Colonic mucosa (tissue), 4 donors: ENCODE measurements at places on chromosomes 2 and 18. TPM values are rescaled to one million over a fixed set of nuclear protein-coding genes. Genes with fewer than 3 reads are reported as not detected.

The ALS2 gene
- 11.7 TPM for total RNA-seq

The SMIM21 gene
- total RNA-seq, result not detected

The TXNDC2 gene
- not detected for total RNA-seq

The NLRC4 gene
- total RNA-seq, result 0.74 TPM

The PAX8 gene
- total RNA-seq, result 1.1 TPM

The NR4A2 gene
- total RNA-seq, result 2.6 TPM

The LHCGR gene
- total RNA-seq, result not detected

The IL36B gene
- not detected for total RNA-seq

The POMC gene
- total RNA-seq, result 1.8 TPM

DNA sequence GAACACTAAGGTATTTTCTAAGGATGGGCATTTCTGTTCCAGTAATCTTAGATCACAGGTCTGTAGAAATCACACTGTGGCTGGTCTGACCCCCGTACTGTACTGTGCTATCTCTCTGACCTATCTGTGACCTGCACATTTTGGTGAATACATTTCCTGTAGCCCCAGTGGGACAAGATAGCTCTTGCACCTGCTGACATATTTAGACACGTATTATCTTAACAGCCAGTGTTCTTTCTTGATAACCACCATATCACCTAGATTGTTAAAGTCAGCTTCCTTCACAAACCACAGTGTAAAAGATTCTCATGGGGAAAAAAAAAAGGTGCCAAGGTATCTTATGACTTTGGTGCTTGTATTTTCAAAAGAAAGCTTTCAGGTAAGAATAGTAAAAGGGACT is 39.8 kb upstream of the TMEM247 start:
- no peaks in the 10 kb centered on the region for H3K36me3 ChIP-seq
- H3K4me1 ChIP-seq, result no peaks in the 10 kb centered on the region
- no peak for DNase-seq
- no peak overlapping the region for H3K4me3 ChIP-seq
- H3K27ac ChIP-seq, result no peak overlapping the region
- H3K27me3 ChIP-seq, result no peaks in the 10 kb centered on the region

DNA sequence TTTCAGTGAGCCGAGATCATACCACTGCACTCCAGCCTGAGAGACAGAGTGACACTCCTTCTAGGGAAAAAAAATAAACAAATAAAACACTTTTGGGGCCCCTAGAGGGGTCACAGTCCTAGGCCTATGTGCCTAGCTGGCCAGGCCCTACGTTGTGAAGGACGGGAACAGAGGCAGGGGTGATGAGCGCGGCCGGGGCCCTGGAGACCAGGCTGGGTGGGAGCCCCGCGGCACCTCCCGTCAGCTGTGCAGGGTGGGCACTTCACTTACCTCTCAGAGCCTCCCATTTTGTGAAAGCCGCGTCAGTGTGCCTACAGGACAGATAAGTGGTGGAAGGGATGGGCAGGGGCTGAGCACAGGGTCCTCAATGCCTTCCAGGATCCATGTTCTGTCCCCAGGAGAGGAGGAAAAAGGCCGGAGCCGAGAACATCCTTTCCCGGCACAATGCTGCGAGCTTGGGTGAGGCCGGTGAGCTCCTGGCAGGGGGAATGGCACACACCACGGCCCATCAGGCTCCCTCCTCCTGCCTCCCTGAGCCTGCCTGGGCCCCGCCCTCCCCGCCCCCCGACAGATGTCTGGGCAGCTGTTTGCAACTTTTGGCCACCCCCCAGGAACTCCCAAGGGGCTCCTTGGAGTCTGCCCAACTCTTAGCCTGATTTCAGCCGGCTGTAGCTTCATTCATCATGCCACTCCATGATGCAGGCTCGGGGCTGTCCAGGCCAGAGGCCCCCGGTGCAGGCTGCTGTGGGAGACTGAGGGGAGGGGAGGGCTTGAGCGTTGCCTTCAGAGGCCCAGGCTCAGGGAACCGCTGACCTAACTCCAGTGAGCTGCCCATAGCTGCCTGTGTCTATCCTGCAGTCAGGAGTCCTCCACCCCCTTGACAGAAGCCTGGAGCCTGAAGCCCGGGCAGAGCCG is 196.5 kb downstream of the TFCP2L1 start:
- no peaks in the 10 kb centered on the region for H3K36me3 ChIP-seq
- no peaks in the 10 kb centered on the region for H3K27me3 ChIP-seq
- H3K4me3 ChIP-seq, result no peak overlapping the region

DNA sequence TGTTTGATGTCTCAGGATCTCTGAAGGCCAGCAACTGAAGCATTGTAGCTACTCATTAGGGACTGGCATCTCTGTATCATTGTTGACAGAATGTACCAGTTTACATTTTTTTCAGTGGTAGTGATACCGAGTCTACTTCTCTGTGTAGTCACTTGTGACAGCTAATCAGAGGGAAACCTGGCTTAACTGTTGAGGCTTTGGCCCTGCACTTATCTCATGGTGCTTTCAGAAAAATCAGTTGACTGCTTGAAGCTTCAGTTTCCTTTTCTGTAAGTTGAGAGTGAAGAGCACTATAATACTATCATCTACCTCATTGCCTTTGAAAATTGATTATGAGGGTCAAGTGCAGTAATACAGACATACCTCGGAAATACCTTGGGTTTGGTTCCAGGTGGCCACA is 90.0 kb downstream of the COMMD1 start:
- H3K4me1 ChIP-seq, result no peaks in the 10 kb centered on the region
- no peaks in the 10 kb centered on the region for H3K36me3 ChIP-seq
- no peak overlapping the region for H3K4me3 ChIP-seq
- DNase-seq, result no peak
- H3K27ac ChIP-seq, result no peak overlapping the region
- H3K27me3 ChIP-seq, result no peaks in the 10 kb centered on the region

DNA sequence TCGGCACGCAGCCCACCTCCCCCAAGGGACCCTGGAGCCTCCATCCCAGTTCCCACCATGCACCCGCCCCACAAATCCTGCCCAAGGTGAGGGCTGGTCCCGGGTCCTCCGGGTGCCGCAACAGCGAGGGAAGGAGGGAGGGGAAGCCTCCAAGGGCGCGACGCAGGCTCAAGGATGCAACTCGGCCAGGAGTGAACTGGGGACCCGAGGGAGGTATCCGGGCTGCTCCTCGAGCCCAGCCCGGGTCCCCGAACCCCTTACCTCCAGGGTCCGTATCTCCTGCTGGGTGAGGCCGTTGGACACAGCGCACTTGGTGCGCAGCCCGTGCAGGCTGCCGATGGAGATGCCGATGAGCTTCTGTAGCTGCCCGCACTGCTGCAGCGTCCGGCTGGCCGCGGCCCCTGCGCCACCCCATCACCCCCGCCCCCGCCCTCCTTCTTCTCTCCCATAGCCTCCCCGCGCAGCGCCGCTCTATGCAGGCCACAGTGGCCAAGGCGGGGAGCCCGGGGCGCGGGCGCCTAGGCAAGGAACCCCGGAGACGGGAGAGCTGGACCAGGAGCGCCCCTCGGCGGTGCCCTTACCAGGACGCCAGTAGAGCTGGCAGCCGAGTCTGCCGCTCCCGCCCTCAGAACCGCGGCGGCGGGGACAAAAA is 124.1 kb downstream of the ANKRD30BL start:
- no peak for DNase-seq
- peak overlapping the region; percentile 26 for H3K4me3 ChIP-seq
- H3K4me1 ChIP-seq, result no peaks in the 10 kb centered on the region

- no peaks in the 10 kb centered on the region for H3K27me3 ChIP-seq
- H3K4me1 ChIP-seq, result no peaks in the 10 kb centered on the region
- H3K27ac ChIP-seq, result no peak overlapping the region
- no peaks in the 10 kb centered on the region for H3K36me3 ChIP-seq
- no peak overlapping the region for H3K4me3 ChIP-seq
Measured at GRCh38 chr2:47011696-47012095, 96.1 kb upstream of the MCFD2 start.

DNA sequence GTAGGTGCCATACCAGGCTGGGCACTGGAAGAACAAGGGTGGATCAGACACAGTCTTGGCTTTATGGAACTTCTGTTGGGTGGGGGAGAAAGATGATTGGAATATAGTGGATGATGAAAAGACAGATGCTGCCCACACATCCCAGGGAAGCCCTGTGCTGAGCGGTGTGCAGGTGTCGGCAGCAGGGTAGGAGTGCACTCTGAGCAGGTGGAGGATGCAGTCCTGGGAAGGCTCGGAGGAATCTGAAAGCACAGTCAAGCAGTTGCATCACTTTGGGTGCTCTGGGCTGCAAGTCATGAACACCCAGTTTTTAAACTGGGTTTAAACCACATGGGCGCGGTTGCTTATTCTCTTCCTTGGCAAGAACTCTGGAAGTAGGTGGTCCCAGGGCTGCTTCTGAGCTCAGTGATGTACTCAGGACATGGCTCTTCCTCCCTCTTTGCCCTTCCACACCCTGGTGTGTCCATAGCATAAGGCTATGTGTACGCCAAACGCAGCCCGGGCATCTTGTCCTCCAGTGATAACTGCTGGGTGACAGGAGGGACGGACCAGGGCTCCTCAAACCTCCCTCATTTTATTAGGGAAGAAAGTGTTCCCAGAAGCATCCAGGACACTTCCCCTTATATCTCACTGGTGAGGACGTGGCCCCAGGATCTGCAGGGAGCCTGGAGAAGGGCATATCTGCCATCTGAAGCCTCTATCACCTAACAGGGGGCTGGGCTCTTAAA is 84.0 kb downstream of the SH3RF3 start:
- no peak for DNase-seq
- no peak overlapping the region for H3K4me3 ChIP-seq
- no peak overlapping the region for H3K27ac ChIP-seq
- peaks cover 5% of the 10 kb centered on the region for H3K4me1 ChIP-seq

DNA sequence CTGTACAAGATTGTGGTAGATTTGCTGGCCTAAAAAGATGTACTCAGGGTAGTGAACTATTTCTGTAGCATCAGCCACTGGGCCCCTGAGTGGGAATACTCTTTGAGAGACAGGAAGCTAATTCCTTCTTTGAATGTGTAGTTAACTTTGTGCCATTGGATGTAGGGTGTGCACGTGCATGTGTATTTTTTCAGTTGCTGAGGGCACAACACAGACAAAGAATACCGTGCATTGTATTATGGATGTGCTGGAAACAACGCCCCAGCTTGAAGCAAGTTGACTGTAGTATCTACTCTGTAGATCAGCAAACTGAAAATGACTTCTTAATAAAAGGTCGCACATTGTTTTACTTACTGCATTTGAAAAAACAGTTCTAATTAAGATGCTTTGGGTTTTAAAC is 14.1 kb downstream of the CRIM1 start:
- H3K27ac ChIP-seq, result no peak overlapping the region
- DNase-seq, result no peak
- H3K4me3 ChIP-seq, result no peak overlapping the region
- H3K4me1 ChIP-seq, result peaks cover 20% of the 10 kb centered on the region
- H3K36me3 ChIP-seq, result no peaks in the 10 kb centered on the region

GRCh38 chr18:75221397-75221796 is 10.8 kb downstream of the TSHZ1 start:
- H3K36me3 ChIP-seq, result no peaks in the 10 kb centered on the region
- DNase-seq, result no peak
- H3K27ac ChIP-seq, result no peak overlapping the region
- peaks cover 8% of the 10 kb centered on the region for H3K4me1 ChIP-seq

DNA sequence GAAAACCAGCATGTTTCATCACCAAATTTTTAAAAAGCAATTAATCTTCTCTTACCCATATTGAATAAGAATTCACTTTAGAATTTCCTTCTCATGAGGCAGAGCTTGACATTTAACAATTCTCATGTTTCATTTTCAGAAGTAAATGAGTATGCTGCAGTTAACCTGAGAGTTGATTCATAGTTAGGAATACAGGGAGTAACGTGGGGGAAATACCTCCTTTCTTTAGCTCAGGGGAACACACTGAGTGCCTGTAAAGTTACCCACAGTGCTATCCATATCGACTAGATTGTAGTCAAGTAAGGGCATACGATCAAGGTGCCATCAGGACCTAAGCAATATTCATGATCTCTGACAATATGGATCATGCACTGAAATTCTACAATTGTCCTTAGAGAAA is 38.9 kb upstream of the ATIC start:
- no peaks in the 10 kb centered on the region for H3K36me3 ChIP-seq
- no peak for DNase-seq
- no peak overlapping the region for H3K4me3 ChIP-seq
- no peaks in the 10 kb centered on the region for H3K4me1 ChIP-seq
- H3K27ac ChIP-seq, result no peak overlapping the region
- H3K27me3 ChIP-seq, result no peaks in the 10 kb centered on the region

GRCh38 chr2:32404691-32405090 is 47.9 kb downstream of the BIRC6 start:
- DNase-seq, result no peak
- H3K27me3 ChIP-seq, result no peaks in the 10 kb centered on the region
- H3K4me3 ChIP-seq, result no peak overlapping the region
- no peaks in the 10 kb centered on the region for H3K36me3 ChIP-seq

- no peak overlapping the region for H3K4me3 ChIP-seq
- H3K27me3 ChIP-seq, result peaks cover 16% of the 10 kb centered on the region
- no peaks in the 10 kb centered on the region for H3K36me3 ChIP-seq
- DNase-seq, result no peak
Measured at GRCh38 chr2:136770384-136770783, 5.0 kb downstream of the THSD7B start.

DNA sequence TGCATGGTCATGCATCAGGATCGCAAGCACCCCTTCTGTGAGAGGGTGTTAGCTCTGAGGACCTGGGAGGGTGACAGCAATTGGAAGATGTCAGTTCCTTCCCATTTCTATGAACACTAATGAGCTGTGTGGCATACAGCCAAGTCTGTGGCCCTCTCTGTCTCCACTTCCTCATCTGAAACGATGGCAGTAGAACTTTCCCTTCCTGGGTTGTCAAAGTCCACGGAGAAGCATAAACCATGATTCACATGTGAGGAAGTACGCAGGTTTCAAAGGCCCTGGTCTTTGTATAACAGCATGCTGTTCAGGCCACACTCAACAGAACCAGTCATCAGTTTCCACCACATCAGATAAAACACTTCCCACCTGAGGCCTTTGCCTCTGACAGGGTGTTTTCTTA is 167.4 kb upstream of the RAB6C start:
- H3K36me3 ChIP-seq, result no peaks in the 10 kb centered on the region
- no peak overlapping the region for H3K4me3 ChIP-seq
- no peaks in the 10 kb centered on the region for H3K27me3 ChIP-seq
- peaks cover 4% of the 10 kb centered on the region for H3K4me1 ChIP-seq
- peak overlapping the region; percentile 50 for H3K27ac ChIP-seq
- DNase-seq, result peak; percentile 83

DNA sequence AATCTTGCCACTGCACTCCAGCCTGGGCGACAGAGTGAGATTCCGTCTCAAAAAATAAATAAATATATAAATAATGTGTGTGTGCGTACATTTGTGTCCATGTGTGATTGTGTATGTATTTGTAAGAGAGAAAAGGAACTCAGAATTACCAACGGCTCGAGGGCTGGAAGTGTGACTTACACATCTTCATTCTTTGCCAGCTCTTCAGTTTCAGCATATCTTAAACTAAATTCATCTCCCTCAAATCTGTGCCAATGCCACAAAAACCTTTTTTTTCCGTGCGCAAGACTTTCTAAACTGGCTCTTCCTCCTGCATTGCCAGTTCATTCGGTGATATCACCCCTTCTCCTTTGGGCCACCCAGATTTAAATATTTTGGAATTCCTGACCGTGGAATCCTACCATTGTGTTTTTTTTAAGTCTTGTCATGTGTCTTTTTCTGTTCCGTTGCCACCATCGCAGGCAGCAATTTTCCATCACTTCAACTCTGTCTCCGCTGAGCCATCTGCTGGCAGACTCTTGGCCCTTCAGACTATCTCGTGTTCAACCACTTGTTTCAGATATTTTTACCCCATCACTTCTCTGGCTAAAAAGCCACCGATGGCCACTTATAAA is 77.0 kb upstream of the ZNF532 start:
- no peaks in the 10 kb centered on the region for H3K36me3 ChIP-seq
- no peak overlapping the region for H3K4me3 ChIP-seq
- H3K27me3 ChIP-seq, result no peaks in the 10 kb centered on the region
- no peaks in the 10 kb centered on the region for H3K4me1 ChIP-seq
